ENCODE measurements at places on chromosomes 13 and 19.

GRCh38 chr19:2503521-2504109, 27.7 kb downstream of the GADD45B start:
- DNase-seq: peak; percentile 79

GRCh38 chr13:93786846-93787489, 560.4 kb downstream of the GPC6 start:
- DNase-seq: no peak

GRCh38 chr19:35703343-35703742, 1.0 kb upstream of the ZBTB32 start:
- no peak for DNase-seq

DNA sequence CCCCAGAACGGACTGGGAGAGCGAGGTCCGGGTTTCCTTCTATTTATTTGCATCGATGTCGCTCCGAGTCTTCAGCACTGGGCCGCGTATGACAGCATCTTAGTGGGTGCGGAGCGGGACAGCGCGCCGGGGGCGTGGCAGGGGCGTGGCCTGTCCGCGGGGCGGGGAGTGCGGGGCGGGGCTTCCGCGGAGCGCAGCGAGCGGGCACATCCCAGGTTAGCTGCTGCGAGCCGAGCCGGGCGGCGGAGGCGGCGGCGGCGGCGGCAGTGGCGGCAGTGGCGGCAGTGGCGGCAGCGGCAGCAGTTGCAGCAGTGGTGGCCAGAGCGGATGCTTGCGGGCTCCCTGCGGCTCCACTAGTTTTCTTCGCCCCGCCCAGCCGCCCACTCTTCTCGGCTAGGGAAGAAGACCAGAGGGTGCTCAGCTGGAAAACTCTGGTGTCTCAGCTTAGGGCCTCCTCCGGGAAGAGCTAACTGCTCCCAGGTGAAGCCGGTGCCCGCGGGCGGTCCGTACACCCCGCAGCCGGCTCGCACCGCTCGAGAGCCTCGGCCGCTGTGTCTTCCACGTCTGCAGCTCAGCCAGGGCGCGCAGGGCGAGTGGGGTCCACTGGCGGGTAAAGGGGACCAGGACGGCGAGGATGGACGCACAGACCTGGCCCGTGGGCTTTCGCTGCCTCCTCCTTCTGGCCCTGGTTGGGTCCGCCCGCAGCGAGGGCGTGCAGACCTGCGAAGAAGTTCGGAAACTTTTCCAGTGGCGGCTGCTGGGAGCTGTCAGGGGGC, at the start of gene GPC5:
Gene GPC5 (plus strand): TSS at position 209 of the 776 bp plus-strand sequence.
- DNase-seq: peak; percentile 94

GRCh38 chr19:33376423-33376822, 2.9 kb downstream of the CEBPG start:
- DNase-seq: no peak

DNA sequence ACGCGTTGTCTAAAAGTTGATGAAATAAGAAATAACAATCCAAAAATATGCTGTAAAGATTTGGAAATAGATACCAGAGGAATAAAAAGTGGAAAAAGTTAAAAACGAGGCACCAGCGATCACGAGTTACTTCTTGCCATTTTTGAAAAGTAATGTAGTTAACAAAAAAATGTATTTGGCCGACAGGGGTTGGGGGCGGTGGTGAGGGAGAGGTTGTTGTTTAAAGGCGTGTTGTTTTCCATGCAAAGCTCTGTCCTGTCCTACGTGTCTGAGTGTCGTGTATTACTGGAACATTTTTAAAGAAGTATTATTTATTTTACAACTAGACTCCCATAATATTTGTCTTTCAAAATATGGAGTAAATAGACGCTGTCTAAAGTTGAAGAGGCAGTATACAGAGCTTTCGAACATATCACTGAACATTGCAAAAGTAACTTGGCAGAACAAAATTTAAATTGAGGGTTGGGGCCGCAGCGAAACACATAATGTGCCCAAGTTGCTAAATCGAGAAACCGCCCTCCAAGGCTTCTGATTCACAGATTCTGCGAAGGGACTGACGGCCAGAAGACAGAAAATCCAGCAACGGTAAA, 823 bp downstream of the FBXO17 start:
- DNase-seq: no peak

DNA sequence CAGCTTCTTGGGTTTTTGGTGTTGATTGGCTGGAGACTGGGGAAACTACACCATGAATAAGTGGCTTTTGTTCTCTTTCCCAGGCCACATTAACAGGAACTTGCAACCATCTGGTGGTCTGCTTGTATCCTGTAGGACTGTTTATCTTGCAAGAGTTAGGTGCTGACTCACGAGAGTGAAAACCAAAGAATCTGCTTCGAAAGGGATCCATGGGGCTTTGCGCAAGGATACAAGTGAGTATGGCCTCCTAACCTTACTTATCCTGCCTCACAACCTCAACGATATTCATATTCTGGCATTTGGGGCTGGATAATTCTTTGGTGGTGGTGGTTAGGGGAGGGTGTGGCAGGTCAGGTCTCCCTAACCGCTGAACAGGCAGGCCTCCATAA, 4.7 kb upstream of the SIGLECL1 start:
- peak; percentile 87 for DNase-seq

DNA sequence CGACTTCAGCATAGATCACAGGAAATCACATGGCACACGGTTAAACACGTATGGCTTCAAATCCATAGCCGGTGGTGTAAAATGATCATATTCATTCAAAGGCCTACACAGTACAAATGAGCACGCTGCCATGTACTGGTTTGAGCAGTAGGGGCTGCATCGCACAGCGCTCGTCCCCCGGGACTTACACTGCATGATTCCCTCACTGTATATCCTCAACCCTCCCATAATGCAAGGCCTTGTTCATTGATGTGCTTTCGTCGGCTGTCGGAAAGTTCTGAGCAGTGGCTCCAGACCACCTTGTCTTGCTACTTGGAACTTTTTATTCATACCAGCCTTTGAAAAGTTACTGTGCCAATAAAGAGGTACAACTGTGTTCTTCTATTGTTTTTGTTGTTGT, 578.2 kb downstream of the MYO16 start:
- no peak for DNase-seq

DNA sequence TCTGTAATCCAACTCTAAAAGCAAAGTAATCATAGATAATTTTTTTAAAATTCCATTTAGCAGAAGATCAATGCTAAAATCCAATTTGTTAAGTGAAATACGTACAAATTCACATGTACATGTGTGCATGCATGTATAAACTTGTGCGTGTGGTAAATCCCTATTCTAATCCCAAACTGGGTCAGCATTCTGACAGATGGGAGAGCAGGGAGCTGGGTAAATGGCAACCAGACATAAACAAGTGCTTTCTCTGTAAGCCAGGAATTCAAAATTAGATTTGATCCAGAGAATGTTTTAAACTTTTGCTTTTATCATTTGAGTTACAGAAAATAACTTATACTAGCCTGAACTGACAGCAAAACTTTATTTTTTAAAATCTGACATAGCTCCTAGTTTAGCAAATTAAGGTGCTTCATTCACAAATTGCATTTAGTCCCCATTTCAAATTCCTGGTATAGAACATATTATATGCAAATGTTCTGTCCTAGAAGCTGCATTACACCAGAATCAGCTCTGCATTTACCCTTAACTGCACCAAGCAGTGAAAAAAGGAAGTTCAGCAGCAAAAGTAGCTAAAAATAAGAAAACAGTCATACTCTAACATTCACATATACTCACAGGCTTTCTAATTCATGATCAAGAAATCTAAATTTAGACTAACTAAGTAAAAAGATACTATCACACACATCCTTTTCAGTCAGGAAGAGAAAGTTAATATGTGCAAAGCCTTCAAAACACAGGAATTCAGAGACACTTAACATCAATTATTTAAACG, 32.6 kb downstream of the UBL3 start:
- peak; percentile 86 for DNase-seq

- DNase-seq: no peak
These were observed 495 bp downstream of the KCNA7 start for GRCh38 chr19:49071860-49072547.

Measured in suppressor macrophage treated with lipopolysaccharide for 1 hour (primary cell).